ENCODE measurements at places on chromosomes 12 and 14. TPM values are rescaled to one million over a fixed set of nuclear protein-coding genes. Genes with fewer than 3 reads are reported as not detected.

GRCh38 chr14:53113989-53114388 lies 39.1 kb downstream of the DDHD1 start:
- no peak for DNase-seq

GRCh38 chr14:49221316-49221715 lies 364.9 kb downstream of the RPS29 start:
- no peak for DNase-seq

DNA sequence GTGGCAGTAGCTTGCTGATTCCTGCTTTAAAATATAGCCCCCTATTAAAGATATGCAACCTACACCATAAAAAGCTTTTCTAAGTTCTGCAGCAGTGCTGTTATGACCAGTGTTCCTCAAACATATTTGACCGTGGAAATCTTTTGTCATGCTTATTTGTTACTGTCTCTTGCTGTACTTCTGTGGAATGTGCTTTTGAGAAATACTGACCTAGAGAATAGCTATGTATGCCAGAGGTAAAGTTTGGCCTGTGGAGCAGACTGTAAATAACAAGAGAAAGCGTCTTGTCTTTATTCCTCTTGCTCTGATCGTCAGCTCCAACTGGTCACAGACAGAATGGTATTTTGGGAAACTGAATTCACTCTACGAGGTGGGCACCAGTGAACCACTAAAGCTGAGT lies 239.0 kb downstream of the FBXL14 start:
- no peak for DNase-seq

Gene CEBPE
- polyA plus RNA-seq, result 0.16 TPM

DNA sequence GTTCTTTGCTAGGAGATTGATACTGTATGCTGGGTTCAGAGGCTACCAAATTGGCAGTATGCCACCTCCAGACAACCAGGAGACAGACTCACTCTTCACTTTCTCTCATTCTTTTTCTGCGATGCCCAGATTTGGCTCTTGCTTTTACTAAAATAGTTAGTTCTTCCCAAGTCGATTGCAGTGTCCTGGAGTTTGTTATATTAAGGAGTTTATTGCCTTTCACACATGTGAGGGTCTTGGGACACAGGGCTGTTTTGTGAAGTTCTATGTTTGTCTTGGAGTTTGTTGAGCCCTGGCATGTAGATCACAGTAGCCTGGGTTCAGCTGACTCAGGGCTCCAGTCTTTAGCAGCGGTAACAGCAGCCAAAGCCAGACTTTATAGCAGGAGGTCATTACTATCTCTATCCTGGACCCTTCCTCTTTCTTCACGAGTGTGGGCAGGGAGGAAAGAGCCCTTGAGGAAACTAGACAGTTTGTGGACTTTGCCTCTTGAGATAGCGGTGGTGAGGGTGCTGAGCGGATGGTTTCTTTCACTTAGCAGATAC lies 1.6 kb downstream of the MLEC start:
- DNase-seq, result no peak

Gene KICS2
- polyA plus RNA-seq, result 3.4 TPM

Gene ANAPC5
- 46.1 TPM for polyA plus RNA-seq

- no peak for DNase-seq
Observed at GRCh38 chr12:92143258-92143657, 2.4 kb downstream of the BTG1 start.

Gene SERPINA12
- 0.28 TPM for polyA plus RNA-seq

Gene PTPRQ
- polyA plus RNA-seq, result 0.02 TPM

Gene BDKRB2
- polyA plus RNA-seq, result 0.15 TPM

Gene APOF
- 203 TPM for polyA plus RNA-seq

DNA sequence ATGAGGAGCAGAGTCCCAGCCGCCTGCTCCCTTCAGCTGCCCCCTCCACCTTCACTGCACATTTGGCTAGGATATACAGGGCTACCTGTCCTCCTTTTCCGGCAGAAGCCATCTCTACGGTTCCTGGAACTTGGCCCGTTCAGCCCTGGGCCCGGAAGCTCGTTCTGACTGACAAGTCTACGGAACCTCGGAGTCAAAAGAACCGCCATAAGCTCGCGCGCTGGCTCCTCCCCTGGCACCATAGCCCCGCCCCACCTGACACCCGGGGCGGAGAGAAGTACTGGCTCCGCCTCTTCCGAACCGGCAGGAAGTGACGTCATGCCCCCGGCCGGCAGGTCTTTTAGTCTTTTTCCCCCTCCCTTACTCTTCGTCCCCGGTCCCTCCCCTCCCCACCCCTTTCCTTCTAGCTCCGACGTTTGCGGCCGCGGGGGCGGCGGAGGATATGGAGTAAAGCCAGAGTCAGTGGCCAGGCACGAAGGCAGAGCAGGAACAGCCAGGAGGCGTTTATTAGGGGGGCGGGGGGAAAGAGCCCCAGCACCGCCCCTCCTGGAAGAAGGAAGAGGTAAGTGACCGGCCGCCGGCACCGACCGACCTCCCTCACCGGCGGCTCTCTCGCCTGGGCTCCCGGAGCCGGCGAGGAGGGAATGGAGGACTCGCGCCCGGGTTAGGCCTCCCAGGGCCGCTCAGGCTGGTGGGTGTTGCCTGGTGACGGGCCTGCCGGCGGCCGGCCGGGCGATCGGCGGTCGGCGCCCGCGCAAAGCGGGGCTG lies at the start of the genes DEPDC4 and SCYL2:
DEPDC4 (minus strand) TSS at position 245 of the 768 bp plus-strand sequence; CDS start at position 242, 3 bp downstream.
SCYL2 (plus strand) TSS at position 343 of the 768 bp plus-strand sequence. CDS start 15,794 bp downstream, outside the sequence.
- DNase-seq, result peak; percentile 98

DNA sequence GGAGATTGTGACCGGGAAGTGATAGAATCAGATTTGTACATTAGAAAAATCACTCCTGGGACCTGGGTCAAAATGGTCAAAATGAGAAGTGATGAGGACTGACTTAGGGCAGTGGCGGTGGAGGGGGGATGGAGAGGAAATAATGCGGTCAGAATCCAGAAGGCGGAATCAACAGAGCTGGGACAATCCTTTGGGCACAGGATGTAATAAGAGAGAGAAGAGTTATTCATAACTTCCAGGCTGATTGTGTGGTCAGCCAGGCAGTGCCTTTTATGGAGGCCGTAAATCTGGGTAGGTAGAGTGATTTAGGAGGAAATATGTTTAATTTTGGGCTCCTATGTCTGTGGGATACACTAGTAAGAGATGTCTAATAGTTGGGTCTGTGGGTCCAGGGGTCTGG lies 21.6 kb downstream of the FBXL14 start:
- DNase-seq, result no peak

DNA sequence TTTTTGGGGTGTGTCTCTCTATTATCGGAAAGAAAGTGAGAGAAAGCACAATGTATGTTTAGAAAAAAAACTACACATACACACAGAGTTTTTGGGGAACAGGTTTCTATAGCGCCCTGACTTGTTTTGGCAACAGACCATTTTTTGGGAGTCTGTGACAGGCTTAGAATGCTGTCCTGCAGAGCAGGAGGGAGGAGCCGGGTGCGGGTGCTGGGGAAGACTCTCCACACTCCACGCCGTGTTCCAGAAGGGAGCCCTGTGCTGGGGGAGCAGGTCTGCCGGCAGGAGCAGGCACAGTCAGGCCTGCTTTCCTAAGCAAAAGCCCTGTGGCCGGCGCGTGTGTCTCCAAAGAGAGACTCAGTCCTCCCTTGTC lies 26.5 kb downstream of the CD9 start:
- no peak for DNase-seq

DNA sequence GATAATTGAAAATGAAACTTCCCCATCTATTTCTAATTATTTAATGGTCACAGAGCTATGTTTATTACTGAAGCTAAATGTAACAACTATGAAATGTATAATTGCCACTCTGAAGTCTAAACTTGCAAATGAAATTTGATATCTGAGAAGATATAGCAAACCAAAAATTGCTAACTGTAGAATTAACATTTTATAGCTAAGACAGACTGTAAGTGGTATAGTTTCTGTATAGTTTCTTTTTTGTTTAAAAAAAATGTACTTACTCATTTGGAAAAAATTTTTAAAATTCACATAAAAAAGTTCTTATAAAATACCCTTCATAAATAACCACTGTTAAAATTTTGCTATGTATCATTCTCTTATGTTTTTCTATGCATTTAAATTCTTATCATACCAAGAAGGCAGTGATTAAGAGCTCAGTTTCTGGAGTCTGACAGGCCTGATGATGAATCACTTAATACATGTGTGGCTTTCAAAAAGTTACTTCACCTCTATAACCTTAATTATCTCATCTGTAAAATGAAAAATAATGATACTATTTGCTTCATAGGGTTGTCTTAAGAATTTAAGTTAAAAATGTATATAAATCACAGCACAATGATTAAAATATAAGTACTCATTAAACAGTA lies 214.7 kb upstream of the GARIN2 start:
- DNase-seq, result no peak

DNA sequence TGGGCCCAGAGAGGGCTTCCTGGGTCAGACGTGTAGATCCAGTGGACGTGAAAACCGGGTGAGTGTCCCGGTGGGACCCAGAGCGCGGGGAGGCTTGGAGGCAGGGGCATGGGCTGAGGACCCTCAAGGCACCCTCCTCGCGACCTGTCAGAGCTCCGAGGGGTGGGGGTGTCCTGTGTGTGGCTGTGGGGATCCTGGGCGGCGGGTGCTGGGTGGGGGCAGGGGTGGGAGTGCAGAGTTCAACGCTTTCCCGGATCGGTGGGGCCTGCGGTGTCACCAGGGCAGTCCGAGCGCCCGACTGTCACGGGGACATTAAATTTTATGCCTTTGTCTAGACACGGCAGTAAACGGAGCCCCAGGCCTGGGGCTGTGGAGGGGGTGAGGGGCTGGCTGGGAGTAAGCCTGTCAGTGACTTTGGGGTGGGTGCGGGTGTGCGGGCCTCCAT lies 1.0 kb downstream of the TMEM121 start:
- DNase-seq, result no peak

DNA sequence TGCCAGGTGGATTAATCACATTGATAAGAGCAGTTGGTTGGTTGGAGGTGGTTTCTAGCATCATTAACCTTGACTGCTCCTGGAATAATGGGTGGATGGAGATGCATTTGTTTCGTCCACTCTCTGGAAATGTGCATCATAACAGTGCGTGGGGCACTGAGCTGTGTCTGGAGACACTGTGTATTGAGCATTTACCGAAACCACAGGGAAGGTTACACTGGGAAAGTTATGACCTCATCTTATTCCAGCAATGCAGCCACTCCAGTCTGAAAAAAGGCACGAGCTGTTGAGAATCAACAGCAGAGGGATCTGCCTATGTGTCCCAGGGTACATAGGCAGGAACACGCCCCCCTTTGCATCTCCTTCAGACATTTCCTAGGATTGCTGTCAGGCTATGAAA lies 27.2 kb downstream of the RNFT2 start:
- DNase-seq, result no peak

DNA sequence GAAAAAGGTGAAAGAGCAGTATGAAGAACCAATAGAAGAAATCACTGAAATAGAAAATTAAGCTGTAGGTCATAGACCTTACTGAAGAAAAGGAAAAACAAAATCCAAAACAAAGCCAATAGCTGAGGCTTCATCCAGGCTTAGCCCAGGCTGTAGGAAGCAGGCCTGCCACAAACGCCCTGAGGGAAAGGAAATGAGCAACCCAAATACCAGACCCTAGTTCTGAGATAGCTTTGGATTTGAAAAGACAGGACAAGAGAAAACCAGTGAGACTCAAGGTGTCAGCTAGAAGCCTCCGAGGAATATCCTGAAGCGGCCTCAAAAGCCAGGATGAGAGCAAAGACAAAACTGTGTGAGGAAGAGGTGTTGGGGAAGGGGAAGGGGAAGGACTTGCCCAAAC lies 79.2 kb downstream of the FERMT2 start:
- DNase-seq, result no peak

GRCh38 chr12:38138225-38139221 lies 178.1 kb upstream of the ALG10B start:
- peak; percentile 70 for DNase-seq

GRCh38 chr14:76867516-76868453 lies 41.6 kb downstream of the LRRC74A start:
- no peak for DNase-seq

DNA sequence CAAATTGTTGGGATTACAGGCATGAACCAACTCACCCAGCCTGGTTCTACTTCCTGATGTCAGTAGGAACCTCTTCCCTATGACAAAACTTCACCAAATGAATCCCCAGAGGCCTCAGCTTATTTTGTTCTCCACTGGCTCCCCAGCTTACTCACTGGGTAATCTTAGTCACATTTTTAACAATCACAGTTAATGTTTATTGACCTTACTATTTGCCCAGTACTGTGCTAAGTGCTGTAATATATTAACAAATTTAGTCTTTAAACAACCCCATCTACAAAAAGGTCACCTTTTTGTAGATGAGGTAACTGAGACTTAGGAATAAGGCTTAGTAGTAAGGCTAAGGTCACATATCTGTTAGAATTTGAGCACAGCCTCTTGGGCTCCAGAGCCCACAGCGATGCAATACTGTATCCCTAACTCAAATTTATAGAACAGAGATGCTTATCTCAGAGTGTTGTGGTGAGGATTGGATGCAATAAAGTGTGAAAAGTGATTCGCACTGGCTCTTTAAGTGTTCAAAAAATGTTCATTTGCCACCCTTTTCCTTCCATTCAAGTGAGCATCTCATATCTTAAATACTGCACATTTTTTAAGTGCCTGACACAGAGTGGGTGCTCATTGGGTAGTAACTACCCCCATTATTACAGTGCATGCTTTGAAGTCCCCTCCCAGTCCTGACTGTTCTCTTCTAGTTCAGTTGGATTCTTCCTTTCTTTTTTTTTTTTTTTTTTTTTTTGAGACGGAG lies 146.4 kb upstream of the ARHGAP5 start:
- DNase-seq, result no peak

Gene TCHP
- polyA plus RNA-seq, result 5.0 TPM

Gene SERPINA1
- polyA plus RNA-seq, result 47,972 TPM
